ENCODE measurements at places on chromosomes 13 and 19.

DNA sequence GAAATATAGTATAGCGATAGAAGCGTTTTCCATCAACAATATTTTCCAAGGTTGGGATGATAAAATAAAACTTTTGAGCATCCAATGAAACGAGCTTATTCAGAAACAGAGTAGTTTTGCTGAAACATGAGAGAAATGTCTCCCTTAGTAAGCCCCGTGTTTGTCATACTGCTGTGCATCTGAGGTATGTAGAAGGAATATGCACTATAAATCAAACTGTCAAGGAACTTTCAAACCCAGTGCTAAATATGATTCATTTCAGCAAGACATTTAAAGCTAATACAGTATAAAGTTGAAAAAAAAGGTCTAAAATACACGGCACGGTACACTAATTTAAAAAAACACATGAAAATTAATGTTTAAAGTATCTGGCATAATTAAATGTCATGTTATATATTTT, 546.2 kb downstream of the SLITRK5 start:
- DNase-seq = no peak

DNA sequence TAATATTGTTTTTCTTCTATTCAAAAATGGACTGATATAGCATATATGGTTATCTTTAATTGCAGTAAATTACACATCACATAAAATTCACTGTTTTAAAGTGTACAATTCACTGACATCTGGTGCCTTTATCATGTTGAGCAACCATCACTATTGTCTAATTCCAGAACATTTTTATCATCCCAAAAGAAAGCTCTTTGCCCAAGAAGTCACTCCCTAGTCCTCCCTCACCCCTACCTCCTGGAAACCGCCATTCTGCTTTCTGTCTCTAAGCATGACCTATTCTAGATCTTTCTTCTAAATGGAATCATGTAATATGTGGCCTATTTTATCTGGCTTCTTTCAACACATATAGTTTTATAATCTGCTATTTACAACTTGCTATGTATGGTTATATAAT, 525.6 kb downstream of the DCT start:
- DNase-seq = no peak

- DNase-seq = no peak
These were observed 73.1 kb upstream of the OLFM4 start for GRCh38 chr13:52955472-52955874.

DNA sequence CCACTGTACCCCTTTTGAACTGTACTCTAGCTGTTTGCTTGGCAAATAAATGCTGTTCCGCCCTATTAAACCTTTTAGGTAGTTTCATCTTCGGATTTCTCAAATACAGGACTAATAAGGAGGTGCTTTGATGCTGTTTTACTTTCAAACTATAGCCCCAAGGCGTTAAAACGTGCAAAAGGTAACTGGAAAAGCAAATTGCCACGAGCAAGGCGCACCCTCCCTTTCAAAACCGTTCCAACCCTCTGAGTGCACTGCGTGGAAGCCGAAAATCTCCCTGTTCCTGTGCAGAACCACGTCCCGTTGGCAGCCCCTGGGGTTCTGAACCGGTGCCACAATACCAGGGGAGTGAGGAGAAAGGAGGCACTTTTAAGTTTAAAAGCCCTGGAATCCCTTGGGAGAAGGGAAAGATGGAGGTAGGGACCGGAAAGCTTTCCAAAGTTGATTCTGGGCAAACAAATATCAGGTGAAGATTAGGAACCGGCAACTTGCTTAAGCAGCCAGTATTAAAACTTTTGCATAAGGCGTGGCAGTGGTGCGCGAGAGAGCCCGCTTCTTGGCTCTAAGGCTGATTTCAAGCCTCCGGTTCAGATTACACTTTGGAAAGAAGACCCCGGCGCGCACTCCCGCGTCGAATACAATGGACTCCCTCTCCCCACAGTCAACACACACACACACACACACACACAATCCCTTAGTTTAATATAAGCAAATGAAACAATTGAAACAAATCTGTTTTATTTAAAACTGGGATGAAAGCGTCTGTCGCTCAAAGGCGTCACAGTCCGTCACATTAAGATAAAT, 9.5 kb downstream of the POU4F1 start:
- no peak for DNase-seq

- DNase-seq = peak; percentile 73
These were observed 4.8 kb upstream of the KCNC3 start for GRCh38 chr19:50333737-50334617.

DNA sequence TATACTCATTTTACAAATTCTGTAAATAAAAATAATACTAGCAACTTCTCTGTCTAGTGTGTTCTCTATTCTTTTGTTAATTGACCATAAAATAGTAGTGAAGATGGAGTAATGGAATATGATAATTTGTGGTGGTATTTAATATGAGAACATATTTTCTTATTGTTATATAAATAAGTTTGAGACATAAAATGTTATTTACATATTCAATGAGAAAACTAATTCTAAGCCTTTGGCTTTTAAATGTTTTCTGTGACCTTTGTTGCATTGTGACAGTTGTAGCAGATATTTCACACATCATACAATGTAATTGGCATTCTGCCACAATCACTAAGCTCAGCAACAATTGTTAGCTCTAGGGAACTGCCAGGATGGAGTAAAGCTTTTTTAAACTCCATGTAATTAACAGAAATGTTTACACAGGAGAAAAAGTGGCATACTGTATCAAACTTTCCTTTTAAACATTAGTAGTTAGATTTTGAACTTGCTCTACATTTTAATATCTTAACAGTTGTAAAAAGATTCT, 562.1 kb upstream of the PCDH9 start:
- DNase-seq = no peak

DNA sequence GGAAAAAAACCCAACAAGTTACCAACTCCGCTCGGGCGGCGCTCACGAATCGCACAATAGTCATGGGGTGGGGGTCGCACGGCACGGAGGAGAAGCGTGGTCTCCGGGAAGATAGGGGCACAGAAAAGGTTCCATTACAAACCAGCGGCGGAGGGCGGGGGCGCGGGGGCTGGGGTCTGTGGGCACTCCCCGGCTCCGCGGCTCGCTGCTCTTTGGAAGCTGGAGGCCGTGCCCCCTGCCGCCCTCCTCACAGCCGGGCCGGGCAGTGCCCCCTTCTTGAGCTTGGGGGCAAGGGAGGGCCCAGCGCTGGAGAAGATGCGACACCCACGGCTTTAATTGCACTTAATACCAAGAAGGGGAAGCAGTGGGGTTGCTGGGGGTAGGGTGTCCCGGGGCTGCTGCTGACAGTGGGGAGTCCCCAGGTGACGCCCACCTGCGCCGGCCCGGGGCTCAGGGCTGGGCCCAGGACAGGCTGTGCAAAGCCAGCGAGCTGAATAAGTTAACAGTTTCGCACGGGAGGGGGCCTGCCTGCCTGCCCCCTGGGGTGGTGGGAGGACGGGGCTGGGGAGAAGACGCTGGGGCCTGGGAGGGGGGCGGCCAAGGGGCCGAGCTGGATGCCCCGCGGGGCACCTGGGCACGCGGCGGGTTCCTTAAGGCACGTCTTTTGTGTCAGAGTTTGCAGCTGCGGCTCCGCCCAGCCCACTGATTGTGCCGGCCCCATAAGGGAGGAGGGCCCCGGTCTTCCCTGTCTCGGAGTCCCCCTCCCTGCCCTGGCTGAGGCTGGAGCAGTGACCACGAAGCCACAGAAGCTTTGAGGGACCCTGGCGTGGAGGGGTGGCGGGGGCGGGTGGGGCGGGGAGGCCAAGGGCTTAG, 9.8 kb downstream of the DCAF15 start:
- no peak for DNase-seq

DNA sequence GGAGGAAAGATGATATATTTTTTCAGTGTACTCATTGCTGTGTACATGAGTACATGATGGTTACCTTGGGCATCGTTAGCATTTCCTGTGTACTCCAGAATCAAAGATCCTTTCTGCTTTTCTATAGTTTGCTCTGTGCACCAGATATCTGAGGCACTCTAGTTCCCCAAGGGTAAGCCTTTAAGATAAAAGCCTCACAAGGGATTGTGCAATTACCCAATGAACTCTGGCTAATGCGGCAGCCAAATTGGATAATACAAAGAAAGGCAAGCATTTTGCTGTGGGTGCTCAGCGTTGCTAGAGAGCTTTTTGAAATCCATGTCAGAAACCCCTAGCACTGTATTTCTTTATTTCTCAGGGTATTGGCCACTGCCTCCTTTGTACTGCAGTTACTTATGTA, 2.9 kb downstream of the CYSLTR2 start:
- no peak for DNase-seq
